K562 (cell line): ENCODE measurements at places on chromosomes 1 and 21. TPM values are rescaled to one million over a fixed set of nuclear protein-coding genes. Genes with fewer than 3 reads are reported as not detected.
A peak's percentile ranks its signal among the peaks of the same experiment; 100 is the strongest.

DNA sequence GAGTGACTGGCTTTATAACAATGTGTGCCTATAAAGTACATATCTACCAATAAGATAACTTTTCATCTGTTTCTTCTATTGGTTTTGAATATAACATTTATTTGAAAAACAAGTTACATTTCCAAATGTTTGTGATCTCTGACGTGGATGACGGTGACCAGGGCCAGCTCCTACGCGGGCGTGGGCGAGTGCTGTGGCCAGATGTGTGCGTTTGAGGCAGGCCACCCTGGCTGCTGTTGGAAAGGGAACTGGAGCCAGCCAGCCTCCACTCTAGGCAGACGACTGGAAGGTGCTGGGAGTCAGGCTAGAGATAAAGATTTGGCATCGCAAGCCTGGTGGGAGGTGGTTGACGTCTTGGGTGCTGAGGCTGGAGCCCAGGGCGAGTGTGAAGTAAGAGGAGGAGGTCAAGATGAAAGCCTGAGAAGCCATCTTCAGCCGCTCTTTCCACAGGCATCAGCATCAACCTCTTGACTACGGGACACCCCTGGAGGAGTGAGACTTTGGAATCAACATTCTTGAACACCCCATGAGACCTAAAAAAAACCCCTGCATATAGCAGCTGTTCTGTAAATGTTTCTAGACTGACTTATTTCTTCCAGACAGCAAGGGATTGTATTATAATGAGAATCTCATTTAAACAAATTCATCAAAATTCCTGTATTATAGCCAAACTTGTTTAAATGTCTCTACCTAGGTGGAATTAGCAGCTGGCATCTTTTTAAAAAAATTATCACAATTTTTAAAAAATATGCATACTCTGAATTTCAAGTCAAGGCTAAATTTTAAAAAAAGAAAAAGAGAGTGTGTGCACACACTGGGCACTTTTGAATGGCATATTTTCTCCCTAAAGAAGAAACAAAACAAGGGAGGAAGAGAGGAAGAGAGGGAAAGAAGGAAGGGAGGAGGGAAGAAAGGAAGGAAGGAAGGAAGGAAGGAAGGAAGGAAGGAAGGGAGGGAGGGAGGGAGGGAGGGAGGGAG is 112.5 kb upstream of the SLC44A3 start:
- no peak for DNase-seq
- no peak overlapping the region for H3K27ac ChIP-seq
- H3K4me1 ChIP-seq, result no peaks in the 10 kb centered on the region
- H3K27me3 ChIP-seq, result peaks cover 4% of the 10 kb centered on the region; the same call in 1 of the 3 replicates
- no peak overlapping the region for H3K4me3 ChIP-seq
- no peaks in the 10 kb centered on the region for H3K36me3 ChIP-seq

DNA sequence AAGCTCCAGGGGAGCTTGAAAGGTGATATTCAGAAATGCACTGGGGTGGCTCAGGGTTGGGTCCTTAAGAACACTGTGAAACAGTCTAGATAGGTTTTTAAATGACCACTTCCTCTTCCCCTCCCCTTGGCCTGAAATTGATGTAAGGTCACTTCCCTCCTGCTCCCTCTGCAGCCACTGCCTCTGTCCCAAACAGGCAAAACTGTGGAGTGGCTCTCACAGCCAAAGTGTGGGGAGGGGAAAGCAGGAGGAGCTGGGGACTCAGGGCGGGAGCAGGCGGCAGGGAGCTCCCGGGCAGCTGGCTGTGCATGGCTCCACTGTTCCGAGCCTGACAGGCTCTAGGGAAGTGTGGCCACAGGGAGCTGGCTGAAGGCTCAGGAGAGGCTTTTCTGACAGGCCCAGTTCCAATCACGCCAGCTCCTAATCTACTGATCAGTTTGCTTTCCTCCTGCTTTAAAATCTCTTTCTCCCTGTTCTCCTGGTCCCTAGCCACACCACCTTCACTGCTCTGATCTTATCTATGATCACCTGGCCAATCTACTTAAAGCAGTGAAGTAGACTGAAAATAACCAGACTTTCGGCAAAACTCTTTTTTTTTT is 5.1 kb upstream of the CSRP1 start:
- peaks cover 46% of the 10 kb centered on the region for H3K4me1 ChIP-seq
- DNase-seq, result no peak
- H3K4me3 ChIP-seq, result no peak overlapping the region
- H3K27me3 ChIP-seq, result no peaks in the 10 kb centered on the region
- H3K36me3 ChIP-seq, result no peaks in the 10 kb centered on the region

DNA sequence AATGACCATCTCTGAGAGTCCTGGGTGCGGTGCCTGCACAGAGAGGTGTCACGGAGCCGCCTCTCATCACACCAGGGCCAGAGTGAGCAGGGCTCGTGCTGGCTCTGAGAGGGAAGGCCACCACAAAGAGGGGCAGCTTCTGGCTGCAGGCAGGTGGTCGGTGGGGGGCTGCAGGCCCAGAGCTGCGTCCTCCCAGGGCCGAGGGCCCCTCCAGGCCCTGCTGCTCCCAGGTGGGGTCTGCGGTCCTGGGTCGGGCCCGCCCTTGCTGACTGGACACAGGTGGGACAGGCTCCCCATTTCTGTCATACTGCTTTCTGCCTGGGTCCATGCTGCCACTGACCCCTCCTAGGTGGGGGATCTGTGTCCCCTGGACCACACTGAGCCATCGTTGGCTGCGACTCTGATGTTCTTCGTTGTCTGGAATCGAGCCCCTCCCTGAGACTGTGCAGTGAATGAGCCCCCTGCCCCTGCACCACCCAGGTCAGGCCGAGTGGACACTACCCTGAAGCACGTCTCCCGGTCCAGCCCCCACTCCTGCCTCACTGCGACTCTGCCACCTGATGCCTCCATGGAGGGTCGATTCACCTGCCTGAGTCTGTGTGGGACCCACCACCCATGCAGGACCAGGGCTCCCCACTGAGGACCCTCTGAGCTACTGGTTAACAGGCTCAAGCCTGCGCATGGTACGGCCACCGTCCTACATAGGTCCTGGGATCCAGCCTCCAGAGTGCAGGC is 332.0 kb upstream of the VAMP3 start:
- H3K27me3 ChIP-seq, result peaks cover 93% of the 10 kb centered on the region
- no peaks in the 10 kb centered on the region for H3K36me3 ChIP-seq
- no peak overlapping the region for H3K27ac ChIP-seq
- no peak overlapping the region for H3K4me3 ChIP-seq
- DNase-seq, result no peak

- no peak overlapping the region for H3K27ac ChIP-seq
- H3K36me3 ChIP-seq, result no peaks in the 10 kb centered on the region
- no peak for DNase-seq
Measured at GRCh38 chr1:103087256-103087655, 21.1 kb downstream of the COL11A1 start.

- H3K4me3 ChIP-seq, result no peak overlapping the region
- DNase-seq, result no peak
- no peaks in the 10 kb centered on the region for H3K4me1 ChIP-seq
- no peaks in the 10 kb centered on the region for H3K27me3 ChIP-seq
- H3K27ac ChIP-seq, result no peak overlapping the region
Measured at GRCh38 chr21:16022921-16023320, 293.1 kb downstream of the USP25 start.

- H3K4me1 ChIP-seq, result no peaks in the 10 kb centered on the region
- no peak overlapping the region for H3K4me3 ChIP-seq
- no peak overlapping the region for H3K27ac ChIP-seq
- H3K36me3 ChIP-seq, result no peaks in the 10 kb centered on the region
- no peaks in the 10 kb centered on the region for H3K27me3 ChIP-seq
- no peak for DNase-seq
Measured at GRCh38 chr1:103266036-103266435, 157.7 kb upstream of the COL11A1 start.

- no peaks in the 10 kb centered on the region for H3K36me3 ChIP-seq
- H3K4me3 ChIP-seq, result no peak overlapping the region
- H3K27me3 ChIP-seq, result no peaks in the 10 kb centered on the region
- peak overlapping the region; percentile 77; the same call in 2 of the 3 replicates for H3K27ac ChIP-seq
- DNase-seq, result no peak
Measured at GRCh38 chr1:67647036-67647798, 37.8 kb upstream of the GADD45A start.

- H3K4me3 ChIP-seq, result no peak overlapping the region
- no peak overlapping the region for H3K27ac ChIP-seq
- H3K4me1 ChIP-seq, result no peaks in the 10 kb centered on the region
- H3K36me3 ChIP-seq, result no peaks in the 10 kb centered on the region
Measured at GRCh38 chr1:66690666-66691381, 61.4 kb upstream of the DYNLT5 start.

DNA sequence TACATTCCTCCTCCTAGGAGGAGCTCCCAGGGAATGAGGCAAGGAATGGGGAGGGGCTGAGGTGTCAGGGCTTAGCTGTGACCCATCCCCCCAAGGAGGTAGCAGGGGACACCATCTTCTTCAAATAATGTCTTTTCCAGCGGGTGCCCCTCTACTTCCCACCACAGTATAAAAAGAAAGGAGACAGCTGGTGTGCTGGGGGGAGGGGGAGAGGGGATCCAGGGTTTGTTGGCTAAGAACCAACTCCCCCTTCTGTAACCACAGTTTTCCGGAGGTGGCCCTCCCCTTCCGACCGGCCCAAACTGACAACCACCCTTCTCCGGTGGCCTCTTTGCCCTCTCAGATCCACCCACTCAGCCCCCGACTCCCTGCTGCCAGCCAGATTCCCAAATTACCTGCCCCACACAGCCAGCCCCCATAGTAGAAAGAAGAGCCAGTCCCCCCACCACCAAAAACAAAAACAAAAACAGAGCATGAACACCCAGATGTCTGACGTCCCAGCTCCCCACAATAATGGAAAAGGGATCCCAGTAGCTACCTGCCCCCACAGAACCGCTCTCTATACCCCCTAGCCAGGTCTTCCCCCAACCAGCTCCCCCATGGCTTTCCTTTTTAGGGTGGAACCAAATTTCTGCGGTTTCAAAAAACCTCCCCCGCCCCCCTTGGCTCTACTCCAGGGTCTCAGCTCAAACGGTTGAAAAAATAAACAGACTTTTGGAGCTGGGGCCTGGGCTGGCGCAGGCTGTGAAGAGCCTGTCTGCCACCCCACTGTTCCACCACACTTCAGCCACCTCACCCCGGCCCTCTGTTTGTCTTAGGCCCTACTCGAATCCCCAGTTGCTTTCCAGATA is 2.1 kb downstream of the ARHGEF2 start:
- no peaks in the 10 kb centered on the region for H3K27me3 ChIP-seq
- H3K36me3 ChIP-seq, result peaks cover 31% of the 10 kb centered on the region; the same call in 2 of the 3 replicates
- peak; percentile 85 for DNase-seq
- H3K4me1 ChIP-seq, result peaks cover 69% of the 10 kb centered on the region
- H3K27ac ChIP-seq, result peak overlapping the region; percentile 93
- H3K4me3 ChIP-seq, result peak overlapping the region; percentile 82

- H3K4me3 ChIP-seq, result no peak overlapping the region
- DNase-seq, result peak; percentile 60
- H3K4me1 ChIP-seq, result no peaks in the 10 kb centered on the region
- no peaks in the 10 kb centered on the region for H3K36me3 ChIP-seq
- peaks cover 22% of the 10 kb centered on the region for H3K27me3 ChIP-seq
- no peak overlapping the region for H3K27ac ChIP-seq
Measured at GRCh38 chr1:8165595-8166360, 139.7 kb upstream of the ERRFI1 start.

GRCh38 chr1:40592107-40592803 is 60.8 kb downstream of the ZNF684 start:
- no peaks in the 10 kb centered on the region for H3K36me3 ChIP-seq
- H3K4me3 ChIP-seq, result no peak overlapping the region
- H3K27me3 ChIP-seq, result peaks cover 3% of the 10 kb centered on the region; the same call in 1 of the 3 replicates
- DNase-seq, result no peak
- no peak overlapping the region for H3K27ac ChIP-seq

- H3K4me3 ChIP-seq, result no peak overlapping the region
- peaks cover 11% of the 10 kb centered on the region; the same call in 2 of the 3 replicates for H3K4me1 ChIP-seq
- no peaks in the 10 kb centered on the region for H3K36me3 ChIP-seq
- H3K27me3 ChIP-seq, result peaks cover 11% of the 10 kb centered on the region
- no peak for DNase-seq
Measured at GRCh38 chr1:160105155-160105554, 6.7 kb upstream of the IGSF8 start.

- DNase-seq, result no peak
- H3K36me3 ChIP-seq, result no peaks in the 10 kb centered on the region
- H3K27me3 ChIP-seq, result peaks cover 16% of the 10 kb centered on the region
- no peak overlapping the region for H3K4me3 ChIP-seq
Measured at GRCh38 chr1:20465187-20465586, 20.8 kb downstream of the CAMK2N1 start.

DNA sequence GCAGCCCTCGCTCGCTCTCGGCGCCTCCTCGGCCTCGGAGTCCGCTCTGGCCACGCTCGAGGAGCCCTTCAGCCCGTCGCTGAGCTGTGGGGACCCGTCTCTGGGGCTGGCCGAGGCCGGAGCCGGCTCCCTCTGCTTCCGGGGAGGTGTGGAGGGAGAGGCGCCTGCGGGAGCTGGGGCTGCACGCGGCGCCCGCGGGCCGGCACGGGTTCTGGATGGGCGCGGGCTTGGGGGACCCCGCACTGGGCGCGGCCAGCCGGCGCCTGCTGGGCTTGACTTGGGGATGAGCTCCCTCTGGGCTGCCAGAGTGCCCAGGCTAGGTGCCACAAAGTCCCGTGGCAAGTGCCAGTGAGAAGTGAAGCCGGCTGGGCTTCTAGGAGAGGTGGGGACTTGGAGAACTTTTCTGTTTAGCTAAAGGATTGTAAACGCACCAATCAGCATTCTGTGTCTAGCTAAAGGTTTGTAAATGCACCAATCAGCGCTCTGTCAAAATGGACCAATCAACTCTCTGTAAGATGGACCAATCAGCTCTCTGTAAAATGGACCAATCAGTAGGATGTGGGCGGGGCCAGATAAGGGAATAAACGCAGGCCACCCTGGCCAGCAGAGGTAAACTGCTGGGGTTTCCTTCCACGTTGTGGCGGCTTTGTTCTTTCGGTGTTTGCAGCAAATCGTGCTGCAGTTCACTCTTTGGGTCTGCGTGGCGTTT is 20.2 kb downstream of the EXOC8 start:
- no peaks in the 10 kb centered on the region for H3K36me3 ChIP-seq
- H3K4me1 ChIP-seq, result no peaks in the 10 kb centered on the region
- peaks cover 4% of the 10 kb centered on the region; the same call in 1 of the 2 replicates for H3K27me3 ChIP-seq
- H3K4me3 ChIP-seq, result no peak overlapping the region
- DNase-seq, result peak; percentile 18
- no peak overlapping the region for H3K27ac ChIP-seq

DNA sequence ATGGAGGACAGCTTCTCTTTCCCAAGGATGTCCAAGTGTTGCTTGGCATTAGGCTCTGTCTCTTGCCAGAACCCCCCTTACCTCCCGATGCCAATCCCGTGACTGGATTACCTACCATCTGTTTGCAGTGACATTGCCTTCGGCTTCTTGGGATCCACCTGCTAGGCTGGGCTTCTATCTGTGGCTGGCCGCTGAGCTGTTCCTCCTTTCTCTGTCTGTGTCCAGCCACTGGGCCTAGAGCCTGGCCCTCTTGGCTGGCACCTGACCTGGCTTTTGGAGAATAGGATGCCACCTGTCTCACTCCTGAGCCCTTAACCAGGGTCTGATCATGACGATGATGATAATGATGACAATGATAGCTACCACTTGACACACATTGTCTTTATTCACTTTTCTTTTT is 41.6 kb upstream of the STUM start:
- no peak overlapping the region for H3K4me3 ChIP-seq
- no peak for DNase-seq
- H3K27me3 ChIP-seq, result peaks cover 23% of the 10 kb centered on the region
- H3K36me3 ChIP-seq, result no peaks in the 10 kb centered on the region
- no peak overlapping the region for H3K27ac ChIP-seq

Gene PLEKHG5
- 0.29 TPM in 2 replicates for total RNA-seq

Gene CD58
- 22.6 and 23.1 TPM in 2 replicates for total RNA-seq

Gene GPR157
- 0.18 and 0.87 TPM in 2 replicates for total RNA-seq

Gene SHISAL2A
- total RNA-seq, result 0.11 TPM in 1 of 2 replicates, not detected in the other

Gene PYHIN1
- total RNA-seq, result not detected in 2 replicates

Gene SELL
- total RNA-seq, result 0.51 and 1.1 TPM in 2 replicates

Gene EPHB2
- total RNA-seq, result not detected in 2 replicates

Gene ANGPTL3
- not detected in 2 replicates for total RNA-seq

Gene OR6N2
- total RNA-seq, result not detected in 2 replicates
